ENCODE measurements at places on chromosomes 3 and 15.

DNA sequence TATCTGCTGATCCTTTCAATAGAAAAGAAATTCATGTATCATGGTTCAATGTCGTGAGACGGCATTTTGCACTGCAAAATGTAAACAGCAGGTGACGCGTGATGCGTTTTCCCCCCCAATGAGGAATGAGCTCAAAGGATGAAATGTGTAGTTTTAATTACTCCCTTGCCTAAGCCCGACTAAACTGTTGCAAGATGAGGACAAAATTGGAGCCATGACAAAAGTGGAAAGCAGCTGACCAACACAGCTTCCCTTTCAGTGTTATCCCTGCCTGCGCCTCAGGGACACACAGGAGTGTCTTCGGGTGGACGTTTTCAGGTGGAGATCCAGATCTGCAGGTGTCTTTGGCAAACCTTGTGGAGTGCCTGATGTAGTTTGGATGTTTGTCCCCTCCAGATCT, 92.0 kb downstream of the GABRG3 start:
- DNase-seq = no peak

DNA sequence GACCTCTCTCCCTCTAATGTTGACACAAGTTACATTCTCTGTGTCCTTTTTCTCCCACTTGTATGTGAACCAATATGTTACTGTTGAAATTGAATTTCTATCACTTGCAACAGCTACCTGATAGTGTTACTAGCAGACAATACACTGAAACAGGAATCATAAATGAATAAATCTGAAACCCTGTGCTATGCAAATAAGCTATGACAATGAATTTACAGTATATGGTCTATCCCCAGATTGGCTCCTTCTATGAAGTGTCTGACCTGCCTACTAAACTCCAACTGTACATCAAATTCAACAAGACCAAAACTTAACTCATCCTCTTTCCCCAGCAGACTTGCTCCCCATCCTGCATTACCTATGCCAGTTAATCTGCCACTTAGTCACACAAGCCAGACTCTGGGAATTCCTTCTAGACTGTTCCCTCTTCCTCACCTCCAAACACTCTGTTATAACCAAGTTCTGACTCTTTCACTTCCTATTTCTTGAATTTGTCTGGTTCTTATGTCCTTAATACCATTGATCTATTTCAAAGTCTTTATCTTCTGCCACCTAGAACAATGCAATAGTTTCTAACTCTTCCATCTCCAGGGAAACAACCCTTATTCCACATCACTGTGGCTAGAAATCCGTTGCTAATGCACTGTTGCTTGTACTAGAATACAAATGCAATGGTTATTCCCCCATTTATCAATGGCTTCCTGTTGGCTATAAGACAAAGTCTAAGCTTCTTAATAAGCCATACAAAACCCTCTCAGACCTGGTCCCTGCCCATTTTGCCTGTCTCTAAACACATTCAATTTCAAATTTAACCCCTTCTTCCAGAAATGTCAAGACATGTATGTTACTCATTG, 13.4 kb upstream of the ZNF639 start:
- peak; percentile 28 for DNase-seq

DNA sequence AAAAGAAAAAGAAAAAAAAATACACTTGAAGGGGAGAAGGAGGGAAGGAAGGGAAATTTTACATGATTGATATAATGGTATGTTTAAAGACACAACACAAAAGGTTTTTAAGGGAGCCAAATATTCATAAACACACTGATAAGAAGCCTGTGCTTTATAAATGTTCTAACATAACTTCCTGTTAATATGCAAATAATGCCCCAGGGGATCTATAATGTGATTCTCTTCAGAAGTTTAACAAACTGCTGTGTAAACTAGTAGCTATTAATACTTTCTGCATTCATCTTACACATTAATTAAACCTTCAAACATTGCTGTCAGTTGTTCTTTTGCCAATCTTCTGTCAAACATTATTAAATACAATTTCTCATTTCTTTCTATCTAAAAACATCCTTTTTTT, 231.6 kb downstream of the TJP1 start:
- DNase-seq = no peak

GRCh38 chr15:56040081-56041035, 46.9 kb upstream of the NEDD4 start:
- no peak for DNase-seq

- no peak for DNase-seq
These were observed 279.8 kb downstream of the UACA start for GRCh38 chr15:70483513-70483912.

- no peak for DNase-seq
These were observed 1.9 kb downstream of the ARHGAP31 start for GRCh38 chr3:119295816-119296726.

- DNase-seq = no peak
These were observed 83.8 kb upstream of the MRPS22 start for GRCh38 chr3:139260041-139260486.

GRCh38 chr3:197135212-197135611, 105.6 kb upstream of the MELTF start:
- no peak for DNase-seq
